ENCODE measurements at places on chromosomes 3 and 15.

DNA sequence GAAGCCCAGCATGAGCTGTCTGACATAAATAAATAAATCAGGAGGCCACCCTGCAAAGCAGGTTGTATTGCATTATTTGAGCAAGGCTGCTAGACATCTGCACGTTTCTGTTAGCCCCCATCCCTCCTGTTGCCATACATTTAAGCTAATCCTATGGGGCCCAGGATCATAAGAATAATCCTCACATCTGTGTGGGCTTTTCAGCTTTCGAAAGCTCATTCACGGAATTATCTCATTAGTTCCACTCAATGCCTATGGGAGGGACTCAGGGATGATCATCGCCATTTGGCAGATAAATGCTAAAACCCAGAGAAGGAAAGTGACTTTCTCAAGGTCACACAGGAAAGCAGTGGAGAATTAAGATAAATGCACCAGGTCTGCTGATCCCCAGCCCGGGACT lies 123.4 kb downstream of the TLE3 start:
- no peak for DNase-seq

DNA sequence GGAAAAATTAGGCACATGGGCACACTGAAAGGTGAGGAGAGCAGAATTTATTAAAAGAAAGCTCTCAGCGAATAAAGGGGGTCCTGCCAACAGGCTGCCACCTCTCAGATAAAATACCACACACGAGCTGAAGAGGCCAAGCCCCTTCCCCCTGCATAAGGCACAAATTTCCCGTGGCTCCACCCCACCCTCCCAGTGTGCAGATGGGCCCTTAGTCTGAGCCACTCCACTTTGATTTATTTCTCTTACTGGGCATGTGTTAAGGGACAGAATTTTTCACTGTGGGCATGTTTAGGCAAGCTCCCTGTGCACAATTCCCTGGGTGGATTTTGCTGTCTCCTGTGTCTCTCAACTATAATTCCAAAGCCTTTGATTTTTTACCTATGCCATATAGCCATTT lies 409.8 kb downstream of the TBL1XR1 start:
- DNase-seq = no peak

GRCh38 chr3:158771982-158772381 lies 29.9 kb upstream of the MFSD1 start:
- DNase-seq = no peak

DNA sequence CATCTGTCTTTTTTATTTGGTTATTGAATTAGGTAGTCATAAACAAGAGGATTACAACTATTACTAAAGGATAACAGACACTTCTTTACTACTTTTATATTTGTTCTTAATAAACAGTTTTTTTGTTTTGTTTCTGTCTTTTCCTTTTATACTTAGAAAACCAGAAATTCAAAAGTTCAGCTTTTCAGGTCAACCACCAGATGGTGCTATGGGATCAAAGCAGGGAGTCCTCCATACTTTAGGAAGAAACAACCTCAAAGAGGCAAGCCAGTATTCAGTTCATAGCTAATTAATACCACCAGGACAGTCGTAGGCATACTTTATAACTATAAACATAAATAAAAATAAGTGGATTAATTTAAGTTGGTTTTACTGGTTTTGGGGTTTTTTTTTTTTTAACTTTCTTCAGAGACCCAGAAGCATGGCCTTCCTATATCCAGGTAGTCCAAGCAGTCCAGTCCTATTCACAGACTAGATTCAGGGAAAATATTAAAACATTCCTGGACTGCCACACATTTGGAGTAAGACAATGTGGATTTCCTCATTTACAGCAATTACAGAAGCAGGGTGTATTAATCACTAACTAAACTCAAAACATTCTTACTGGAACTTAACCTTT lies 16.0 kb upstream of the EID1 start:
- DNase-seq = no peak

DNA sequence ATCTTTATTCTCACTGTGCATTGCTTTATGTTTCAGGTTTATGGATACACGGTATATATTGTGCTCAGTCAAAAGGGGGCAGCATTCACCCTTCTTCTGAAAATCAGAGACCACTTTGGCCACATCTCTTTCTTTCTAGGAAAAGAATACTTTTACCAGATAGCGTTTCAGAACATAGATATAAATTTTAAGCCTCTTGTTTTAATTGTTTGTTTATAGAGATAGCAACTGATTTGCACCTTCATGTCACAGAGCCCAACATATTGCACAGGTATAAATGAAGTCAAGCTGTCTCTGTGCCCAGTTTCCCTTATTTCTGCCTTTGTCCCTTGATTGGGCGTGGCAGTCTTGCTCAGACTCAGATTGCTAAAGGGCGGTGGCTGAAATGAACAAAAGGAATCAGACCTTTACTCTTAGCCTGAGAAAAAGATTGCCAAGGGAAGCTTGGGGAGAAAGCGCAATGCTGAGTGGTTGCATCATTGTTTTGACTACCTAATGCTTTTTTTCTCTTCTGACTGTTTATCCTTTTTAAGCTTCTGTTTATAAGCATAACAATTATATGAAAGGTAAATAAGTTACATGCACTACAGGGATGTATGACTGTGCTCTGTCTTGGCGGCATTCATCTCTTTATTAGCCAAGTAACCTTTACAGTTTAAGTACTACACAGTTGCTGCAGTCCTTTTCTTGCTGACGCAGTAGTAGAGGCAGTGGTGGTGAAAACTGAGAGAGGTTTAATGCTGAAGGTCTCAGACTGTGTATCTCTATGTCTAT lies 70.8 kb upstream of the ZBTB20 start:
- peak; percentile 37 for DNase-seq

DNA sequence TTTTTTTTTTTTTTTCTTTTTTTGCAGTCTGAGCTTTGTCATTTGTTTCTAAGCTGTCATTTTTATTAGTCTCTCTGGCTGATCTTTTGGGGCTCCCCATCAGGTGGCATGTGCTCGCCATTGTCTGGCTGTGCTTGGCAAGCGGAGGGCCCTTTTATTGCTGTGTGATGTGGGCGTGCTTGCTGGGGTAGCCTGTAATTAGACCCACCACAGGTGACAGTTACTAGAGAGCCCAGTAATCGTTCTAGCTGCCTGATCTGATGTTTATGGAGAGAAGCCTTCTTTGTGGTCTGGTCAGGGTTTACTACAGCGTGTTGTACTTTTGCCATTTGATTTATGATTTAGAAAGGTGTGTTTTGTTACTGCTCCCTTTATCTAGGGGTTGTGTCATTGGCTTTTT lies 179.9 kb downstream of the MCTP2 start:
- DNase-seq = no peak

DNA sequence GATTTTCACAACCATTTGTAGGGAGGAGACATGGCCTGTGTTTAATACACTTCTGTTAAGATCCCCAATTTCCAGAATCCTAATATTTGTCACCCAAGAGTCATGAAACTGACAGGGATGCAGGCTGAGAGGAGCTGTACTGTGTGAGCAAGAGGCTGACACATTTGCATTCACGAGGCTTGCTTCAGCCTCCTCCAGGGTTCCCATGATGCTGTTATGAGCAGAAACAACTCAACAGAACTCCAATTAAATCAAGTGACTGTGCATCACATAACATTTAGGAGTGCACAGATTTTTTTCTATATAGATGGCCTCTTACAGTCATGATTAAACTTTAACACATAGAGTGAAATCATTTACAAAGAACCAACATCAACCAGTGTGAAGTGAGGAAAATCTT lies 292.3 kb upstream of the STT3B start:
- DNase-seq = no peak

- DNase-seq = no peak
These were observed 144.6 kb downstream of the RORA start for GRCh38 chr15:61084472-61084871.

- DNase-seq = no peak
These were observed 92.6 kb downstream of the FHIT start for GRCh38 chr3:61158667-61159066.

- DNase-seq = no peak
These were observed 1.1 kb upstream of the MINAR1 start for GRCh38 chr15:79430901-79431635.

- DNase-seq = no peak
These were observed 124.9 kb downstream of the DNAJB8 start for GRCh38 chr3:128341659-128342395.

- no peak for DNase-seq
These were observed 163.6 kb upstream of the TBC1D5 start for GRCh38 chr3:17905996-17906395.

GRCh38 chr3:48597408-48597800 lies 2.3 kb upstream of the COL7A1 start:
- DNase-seq = peak; percentile 3

DNA sequence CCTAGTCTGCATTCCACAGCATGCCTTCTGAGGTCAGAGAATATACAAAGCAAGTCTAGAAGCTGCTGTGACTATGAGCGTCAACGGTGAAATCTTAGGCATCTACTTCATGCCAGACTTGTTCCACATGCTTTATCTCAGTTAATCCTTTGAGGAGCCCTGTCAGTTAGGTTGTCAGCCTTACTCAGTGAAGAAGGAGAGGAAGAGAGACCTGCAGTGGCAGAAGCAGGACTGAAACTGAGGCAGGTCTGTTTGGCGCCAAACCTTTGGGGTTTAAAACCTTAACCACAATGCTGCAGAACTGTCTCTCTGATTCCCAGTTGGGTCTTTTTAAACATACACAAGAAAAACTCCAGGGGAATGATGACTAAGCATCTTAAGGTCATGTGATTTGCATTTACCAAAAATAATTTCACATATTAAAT lies 139.0 kb upstream of the LIPC start:
- DNase-seq = no peak

DNA sequence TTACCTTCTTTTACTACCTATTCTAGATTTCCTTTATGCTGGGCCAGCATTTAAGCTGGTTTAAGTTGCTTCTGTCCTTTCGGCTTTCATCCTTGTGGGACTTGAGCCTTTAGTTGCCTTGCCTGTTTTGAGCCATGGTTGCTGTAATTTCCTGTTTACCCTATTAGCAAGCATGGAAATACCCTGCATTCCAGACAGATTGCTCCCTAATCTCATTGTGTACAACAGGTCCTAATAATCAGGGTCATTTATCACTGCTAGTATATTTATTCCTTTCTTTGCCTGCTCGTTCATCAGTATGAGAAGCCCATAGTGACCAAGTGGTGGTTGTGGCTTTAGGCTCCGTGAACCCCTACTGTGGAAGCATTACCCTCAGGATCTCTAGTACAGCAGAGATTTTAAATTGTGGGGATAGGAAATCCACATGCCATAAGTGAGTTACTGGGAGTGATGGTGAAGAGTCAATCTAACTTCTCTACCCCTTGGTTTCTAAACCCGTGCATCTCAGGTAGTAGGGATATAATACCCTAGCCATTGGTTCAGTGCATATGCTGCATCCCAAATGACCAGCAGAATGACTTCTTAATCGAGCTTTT lies 31.9 kb downstream of the NCK1 start:
- DNase-seq = no peak

DNA sequence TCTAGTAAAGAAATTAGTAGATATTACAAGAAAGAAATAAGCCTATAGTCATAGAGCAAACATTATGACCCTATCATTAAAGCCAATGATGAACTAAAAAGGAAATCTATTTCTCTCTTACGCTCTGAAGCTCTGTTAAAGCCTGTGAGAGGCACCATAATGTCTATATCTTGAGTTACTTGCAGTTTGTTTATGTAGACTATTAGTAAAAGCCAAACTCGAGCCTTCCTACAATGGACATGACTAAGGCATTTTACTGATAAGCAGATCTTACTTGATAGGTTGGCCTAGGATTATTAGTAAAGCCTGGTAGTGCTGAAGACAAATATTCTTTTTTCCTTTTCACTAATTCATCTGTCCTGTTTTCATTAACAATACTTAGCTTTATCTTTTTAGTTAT lies 32.7 kb downstream of the LRRC3B start:
- DNase-seq = no peak

DNA sequence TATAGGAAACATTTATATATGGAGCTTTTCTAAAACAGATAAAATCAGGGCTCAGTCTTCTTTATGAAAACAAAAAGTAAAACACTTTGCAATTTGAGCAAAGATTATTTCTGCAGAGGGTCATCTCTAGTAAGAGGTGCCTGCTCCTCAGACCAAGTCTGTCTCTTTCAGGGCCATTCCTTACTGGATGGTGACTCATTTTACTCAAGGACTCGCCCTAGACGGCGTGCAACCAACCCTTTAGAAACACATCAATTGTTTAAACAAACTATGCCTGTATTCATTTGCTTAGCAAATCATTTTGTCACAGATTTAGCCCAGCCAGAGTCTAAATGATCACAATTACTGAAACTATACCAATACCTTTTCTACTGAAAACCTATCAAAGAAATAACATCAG lies 242.8 kb upstream of the ICE2 start:
- DNase-seq = no peak

- no peak for DNase-seq
These were observed 32.8 kb upstream of the ST3GAL6 start for GRCh38 chr3:98730338-98730737.

DNA sequence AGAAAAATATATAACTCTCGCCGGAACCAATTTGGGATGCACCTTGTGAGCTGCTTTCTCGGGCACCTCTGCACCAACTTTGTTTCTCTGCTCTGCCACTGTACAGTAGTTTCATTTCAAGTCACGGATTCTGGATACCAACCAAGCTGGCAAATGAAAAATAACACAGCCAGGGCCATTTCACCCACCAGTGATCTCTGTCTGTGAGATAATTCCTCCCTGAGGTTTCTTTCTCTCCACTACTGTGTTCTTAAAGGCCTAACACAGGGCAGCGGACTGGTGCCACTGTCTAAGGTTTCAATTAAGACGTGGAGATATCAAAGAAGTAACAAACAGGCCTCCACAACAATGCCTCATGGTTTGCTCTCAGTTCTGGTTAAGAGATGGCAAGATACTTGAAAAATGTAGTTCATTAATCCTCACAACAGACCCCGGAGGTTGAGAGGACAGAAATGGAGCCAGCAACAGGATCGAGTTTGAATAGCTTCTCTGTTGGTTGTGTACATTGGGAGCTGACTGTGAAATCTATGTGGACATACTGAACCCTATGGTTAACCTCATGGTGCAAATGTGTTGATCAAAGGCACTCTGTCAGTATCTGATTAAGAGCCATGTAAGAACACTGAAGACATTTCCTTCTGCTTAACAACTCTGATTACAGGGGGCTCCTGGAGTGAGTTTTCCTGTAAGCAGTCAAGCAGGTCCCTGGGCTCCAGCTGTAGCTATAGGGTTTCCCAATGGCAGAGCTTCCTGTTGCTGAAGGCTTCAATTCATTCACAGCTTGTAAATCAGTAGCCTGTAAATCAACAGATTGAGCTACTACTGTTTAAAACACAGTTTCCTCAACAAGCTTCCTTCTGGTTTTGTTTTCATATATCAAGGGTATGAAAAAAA lies 470.5 kb downstream of the EPHA3 start:
- peak; percentile 56 for DNase-seq

DNA sequence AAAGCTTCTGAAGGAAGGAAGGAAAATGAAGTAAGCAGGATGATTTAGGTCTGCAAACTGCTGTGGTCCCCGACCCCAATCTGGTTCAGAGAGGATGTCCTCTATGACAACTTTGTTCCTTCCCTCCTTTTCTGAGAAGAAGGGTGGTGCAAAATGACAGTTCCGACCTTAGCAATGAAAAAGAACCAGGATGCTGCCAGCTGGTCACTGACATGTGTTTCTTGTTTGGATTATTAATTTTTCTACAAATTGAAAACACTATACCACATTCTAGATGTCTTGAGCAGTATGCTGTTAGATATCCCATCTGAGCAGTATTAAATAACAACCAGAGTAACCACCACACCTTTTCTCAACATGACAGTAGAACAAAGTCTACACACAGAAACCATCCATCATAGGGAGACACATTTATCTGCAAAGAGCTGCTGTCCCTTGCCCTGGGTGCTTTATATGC lies 27.5 kb downstream of the CDCP1 start:
- no peak for DNase-seq

GRCh38 chr15:91067036-91067435 lies 33.0 kb upstream of the SV2B start:
- DNase-seq = no peak

Data from right kidney (tissue), 9 donors.